ENCODE measurements at places on chromosomes 7 and 10.

DNA sequence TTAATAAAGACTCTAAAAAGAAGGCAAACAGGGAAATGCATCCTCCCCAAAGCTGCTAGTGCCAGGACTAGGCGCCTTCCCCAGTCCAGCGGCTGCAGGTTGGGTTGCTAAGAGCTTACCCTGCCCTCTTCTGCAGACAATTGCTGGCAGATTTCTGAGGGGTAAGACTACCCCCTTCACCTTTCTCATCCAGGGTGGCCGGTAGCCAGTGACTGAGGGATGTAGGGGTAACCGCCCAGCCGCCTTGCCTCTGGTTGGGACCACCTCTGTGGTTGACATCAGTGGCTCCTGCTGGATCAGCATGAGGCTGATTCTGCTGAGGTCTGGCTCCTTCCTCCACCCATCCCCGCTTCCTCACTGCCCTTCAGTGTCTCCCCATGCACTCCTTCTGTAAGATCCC, 71.2 kb downstream of the ADCYAP1R1 start:
- no peak for DNase-seq

DNA sequence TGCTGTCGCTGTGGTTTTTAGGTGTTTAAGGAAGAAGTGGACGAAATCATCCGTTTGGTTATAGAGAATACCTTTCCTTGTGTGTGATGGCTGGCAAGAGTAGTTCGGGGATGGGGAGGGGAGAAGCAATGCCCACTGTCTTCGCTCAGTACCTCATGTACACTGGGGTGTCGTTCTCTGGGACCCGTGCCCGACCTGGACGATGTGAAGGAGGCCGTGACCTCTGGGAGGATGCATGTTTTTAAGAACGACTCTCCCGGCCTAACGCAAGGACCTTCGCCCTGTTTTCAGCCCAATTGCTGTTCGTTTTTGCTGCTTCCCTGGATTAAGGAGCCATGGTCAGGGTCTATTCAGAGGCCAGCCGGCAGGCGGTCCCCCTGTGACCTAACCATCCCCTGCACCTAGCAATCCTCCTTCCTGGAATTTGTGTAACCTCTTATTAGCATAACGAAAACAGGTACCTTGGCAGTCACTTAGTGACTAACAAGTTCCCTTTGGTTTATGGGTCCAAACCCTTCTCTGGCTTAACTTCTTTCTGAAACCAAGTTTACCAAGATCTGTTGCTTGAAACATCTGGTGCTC, 1.3 kb downstream of the NFE2L3 start:
- no peak for DNase-seq

- DNase-seq = no peak
Measured at GRCh38 chr10:96789571-96790108, 42.5 kb upstream of the LCOR start.

DNA sequence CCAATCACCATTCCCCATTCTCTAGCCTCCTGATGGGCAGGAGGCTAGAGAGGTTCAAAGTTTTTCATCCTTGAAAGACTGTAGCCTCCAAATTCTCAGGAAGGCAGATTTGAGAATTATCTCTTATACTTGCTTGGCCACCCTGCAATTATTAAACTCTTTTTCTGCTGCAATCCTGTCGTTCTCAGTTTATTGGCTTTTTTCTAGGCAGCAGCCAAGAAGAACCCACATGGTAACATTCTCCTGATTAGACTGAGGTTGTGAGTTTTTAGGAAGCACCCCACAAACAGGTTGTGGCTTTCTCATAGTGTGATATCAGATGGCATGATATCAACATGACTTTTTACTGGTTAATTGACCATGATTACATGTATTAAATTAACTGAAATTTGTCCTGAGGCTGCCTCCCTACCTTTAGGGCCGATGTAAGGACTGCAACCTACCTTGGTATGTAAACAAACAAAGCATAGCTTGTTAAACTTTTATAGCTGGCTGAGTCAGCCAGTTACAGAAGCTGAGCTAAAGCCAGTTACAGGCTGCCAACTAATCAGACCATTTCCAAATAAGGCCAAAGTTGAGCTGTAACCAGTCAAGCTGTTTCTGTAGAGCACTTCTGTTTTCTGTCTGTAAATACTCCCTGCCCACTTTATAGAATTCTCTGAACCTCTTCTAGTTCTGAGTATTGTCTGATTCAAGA, 3.2 kb upstream of the ZNF248 start:
- no peak for DNase-seq

DNA sequence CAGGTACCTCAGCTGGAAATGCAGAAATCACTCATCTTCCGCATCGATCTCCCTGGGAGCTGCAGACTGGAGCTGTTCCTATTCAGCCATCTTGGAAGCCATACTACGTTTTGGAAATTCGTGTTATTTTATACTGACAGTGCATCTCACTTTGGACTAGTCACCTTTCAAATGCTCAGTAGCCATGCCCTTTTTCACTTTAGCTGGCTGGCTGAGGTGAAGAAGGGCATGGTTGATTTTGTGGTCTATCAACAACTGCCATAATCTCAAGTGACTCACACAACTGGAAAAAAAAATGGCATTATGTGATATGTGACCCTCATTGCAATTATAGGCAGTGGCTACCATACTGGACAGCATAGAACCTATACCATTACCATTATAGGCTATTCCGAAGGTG, 100.5 kb downstream of the CCDC71L start:
- no peak for DNase-seq

DNA sequence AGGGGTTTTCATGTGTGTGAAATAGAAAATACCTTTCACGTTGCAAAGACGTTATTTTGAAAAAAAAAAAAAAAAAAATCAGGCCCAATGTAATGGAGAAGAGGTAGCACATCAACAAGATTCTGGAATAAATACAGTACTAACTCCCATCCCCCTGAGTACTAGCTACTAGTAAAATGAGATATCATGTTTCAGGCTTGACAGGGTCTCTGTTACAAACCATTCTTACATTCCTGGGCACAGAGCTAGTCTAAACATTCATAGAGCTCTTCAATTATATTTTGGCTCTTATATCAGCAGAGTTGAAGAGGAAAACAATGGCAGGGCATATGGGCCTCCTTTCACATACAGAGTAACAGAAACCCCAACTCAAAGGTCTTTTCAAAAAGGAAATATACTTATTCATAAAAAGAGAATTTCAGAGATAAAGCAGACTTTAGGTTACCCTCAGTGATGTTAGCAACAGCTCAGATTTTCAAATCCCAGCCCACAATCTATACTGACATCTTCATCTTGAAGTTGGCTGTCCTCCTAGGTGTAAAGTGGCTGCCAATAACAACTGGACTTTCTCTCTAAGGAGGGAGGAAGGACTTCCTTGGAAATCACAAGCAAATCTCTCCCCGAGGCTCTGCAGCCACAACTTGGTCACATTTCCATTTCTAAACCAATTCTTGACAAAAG, 18.6 kb downstream of the C7orf33 start:
- no peak for DNase-seq

- no peak for DNase-seq
Measured at GRCh38 chr7:70619130-70619529, 512.8 kb upstream of the GALNT17 start.

GRCh38 chr10:120336911-120337540, 120.0 kb upstream of the PLPP4 start:
- peak; percentile 21 for DNase-seq

GRCh38 chr10:91061608-91062007, 140.7 kb upstream of the ANKRD1 start:
- DNase-seq = no peak

- DNase-seq = no peak
Measured at GRCh38 chr10:106226828-106227227, 937.7 kb downstream of the SORCS1 start.

DNA sequence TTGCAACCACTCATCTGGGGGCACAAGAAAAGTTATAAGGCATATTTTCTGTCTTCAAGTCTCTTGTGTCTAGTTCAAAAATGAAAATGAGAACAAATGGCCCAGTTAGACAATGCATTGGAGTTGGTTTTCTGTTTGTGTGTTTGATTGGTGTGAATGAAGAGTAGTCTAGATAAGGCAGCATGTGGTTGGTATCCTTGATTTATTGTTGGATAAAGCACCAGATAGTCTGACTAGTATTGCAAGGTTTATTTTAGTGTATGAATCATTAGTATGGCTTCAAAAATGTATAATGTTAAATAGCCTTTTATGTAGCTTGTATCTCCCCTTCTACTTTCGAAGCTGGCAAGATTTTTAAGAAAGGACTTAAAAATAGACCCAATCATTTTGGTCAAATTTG, 237.3 kb downstream of the CDK14 start:
- DNase-seq = no peak

DNA sequence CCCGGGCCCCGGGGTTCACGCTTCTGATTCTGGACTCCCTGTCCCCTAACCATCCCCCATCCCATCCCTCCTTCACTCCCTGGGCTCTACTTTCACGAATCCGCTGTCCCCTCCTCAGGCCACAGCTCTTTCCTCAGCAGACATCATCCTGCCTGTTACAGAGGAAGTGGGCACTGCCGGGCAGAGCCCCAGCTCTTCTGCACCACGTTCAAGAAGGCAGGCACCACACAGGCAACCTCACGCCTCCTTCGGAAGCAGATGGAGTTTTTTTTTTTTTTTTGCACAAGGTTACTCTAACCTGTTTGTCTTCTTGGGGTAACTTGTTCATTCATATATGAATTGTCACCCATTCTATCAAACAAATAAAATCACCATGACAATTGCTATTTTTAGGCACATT, 17.9 kb upstream of the ZNF32 start:
- DNase-seq = no peak

DNA sequence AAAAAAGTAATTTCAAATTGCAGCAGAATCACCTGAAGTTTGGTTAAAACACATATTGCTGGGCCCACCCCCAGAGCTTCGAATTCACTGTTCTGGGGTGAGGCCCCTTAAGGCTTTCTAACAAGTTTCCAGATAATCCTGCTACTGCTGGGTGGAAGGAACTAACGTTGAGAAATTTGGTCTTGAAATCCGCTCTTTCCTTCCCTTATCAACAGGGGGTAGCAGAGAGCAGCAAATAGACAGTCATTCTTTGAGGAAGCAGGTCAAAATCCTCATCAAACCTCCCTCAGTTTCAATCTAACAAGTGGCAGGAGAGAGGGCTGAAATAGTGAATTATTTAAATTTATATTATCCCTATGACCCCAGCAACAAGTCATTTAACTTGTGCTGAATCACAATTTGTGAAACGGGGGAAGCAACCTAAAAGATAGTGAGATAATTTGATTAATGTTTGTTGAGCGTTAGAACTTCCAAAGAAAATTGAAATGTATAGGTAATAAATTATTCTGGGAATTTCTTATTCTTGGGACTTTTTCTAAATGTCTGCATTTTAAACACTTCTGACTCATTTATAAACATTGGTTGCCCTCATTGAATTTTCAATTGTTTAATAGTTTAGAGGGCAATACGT, 21.7 kb upstream of the MALSU1 start:
- DNase-seq = no peak

DNA sequence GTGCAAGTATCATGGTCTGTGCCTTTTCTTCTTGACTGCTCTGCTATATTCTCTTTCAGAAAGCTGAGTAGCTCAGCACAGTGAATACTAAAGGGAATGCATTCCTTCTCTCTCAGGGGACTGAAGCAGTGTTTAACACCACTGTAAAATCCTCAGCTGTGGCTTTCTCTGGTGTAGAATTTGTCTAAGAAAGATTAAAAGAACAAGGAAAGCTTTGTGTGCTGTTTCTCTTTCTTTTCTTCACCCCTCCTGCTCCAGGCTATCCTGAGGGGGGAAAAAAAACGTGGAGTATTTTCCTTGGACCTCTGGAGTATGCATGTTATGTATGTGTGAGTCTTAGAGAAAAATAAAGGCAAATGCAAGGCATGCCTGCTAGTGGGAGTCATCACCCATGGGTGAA, 383.9 kb downstream of the AUTS2 start:
- no peak for DNase-seq

DNA sequence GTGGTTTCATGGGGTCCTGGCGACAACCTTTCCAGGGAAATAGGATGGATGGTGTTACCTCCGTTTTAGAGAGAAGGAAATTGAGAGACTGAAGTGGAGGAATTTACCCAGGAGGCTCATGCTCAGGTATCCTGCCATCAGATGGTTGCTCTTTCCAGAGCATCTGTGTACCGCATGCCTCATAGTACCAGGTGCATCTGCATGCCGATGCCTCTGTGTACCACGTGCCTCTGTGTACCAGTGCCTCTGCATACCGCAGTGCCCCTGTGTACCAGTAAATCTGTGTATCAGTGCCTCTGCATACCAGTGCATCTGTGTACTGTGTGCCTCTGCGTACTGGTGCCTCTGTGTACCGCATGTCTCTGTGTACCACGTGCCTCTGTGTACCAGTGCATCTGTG, 3.2 kb downstream of the VWA2 start:
- DNase-seq = no peak

- no peak for DNase-seq
Measured at GRCh38 chr7:98203964-98204605, 7.2 kb upstream of the BHLHA15 start.

DNA sequence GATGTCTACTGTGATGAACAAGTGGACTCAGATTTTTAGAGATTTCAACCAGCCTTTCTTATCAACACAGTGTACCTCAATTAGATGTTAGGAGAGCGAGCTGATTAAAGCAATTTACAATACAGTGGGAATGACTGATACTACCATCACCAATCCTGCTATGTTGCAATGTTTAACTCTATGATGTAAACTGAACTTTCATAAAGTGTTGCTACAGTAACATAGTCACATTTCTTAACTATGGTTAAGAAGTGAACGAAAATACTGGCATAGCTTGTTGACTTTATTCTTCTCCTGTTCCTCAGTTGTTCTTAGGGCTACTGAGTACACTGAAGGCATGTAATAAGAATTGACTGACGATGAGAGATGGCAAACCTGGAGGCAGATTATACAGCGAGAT, 139.8 kb downstream of the MYOF start:
- DNase-seq = no peak

- DNase-seq = no peak
Measured at GRCh38 chr10:30437031-30437841, 3.3 kb downstream of the MAP3K8 start.

GRCh38 chr7:80942261-80943041, 23.6 kb upstream of the SEMA3C start:
- no peak for DNase-seq

DNA sequence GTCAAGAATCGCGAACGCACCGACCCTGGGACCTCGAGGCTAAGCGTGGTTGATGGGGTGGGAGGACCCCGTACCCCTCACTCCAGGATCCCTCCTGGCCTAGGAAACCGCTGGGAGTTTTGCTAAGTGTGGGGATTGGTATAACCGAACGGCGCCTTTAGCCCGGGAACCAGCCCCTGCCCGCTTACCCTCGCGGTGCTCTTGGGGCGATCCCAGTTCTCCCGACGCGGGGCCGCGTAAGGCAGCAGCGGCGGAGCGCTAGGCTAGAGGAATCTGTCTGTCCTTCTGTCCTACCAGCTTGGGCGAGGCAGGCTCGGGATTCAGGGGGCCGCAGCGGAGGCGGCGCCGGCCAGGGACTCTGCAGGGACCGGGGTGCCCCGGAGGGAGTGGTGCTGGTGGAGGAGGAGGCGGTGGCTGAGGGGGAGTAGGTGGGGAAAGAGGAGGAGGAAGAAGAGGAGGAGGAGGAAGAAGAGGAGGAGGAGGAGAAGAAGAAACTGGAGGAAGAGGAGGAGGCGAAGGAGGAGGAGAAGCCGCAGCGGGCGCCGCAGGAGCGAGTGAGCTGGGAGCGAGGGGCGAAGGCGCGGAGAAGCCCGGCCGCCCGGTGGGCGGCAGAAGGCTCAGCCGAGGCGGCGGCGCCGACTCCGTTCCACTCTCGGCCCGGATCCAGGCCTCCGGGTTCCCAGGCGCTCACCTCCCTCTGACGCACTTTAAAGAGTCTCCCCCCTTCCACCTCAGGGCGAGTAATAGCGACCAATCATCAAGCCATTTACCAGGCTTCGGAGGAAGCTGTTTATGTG, 439 bp upstream of the EMX2 start:
- DNase-seq = no peak

GRCh38 chr10:5741276-5741675, 56.6 kb downstream of the TASOR2 start:
- DNase-seq = no peak

- no peak for DNase-seq
Measured at GRCh38 chr7:51234609-51235308, 81.8 kb downstream of the COBL start.

All from stimulated activated CD8-positive, alpha-beta memory T cell treated with anti-CD3 and anti-CD28 coated beads, Interleukin-7, amount 100 ng/mL, for 1 hour (primary cell).